ENCODE measurements at places on chromosomes 11 and 22. TPM values are rescaled to one million over a fixed set of nuclear protein-coding genes. Genes with fewer than 3 reads are reported as not detected.
A peak's percentile ranks its signal among the peaks of the same experiment; 100 is the strongest.

DNA sequence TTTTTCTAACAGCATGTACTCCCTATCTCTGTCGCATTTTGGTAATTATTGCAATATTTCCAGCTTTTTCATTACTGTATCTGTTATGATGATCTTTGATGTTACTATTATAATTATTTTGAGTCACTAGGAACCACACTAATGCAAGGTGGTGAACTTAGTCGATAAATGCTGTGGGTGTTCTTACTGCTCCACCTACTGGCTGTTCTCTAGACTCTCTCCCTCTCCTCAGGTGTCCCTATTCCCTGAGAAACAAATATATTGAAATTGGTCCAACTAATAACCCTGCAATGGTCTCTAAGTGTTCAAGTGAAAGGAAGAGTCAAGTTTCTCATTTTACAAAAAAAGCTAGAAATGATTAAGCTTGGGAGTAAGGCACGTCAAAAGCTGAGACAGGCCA lies 10.5 kb downstream of the ARL14EP start:
- DNase-seq = no peak

- no peak for DNase-seq
Measured at GRCh38 chr22:48224332-48224731, 1461.9 kb downstream of the TBC1D22A start.

GRCh38 chr22:49333206-49333605 lies 494.5 kb downstream of the BRD1 start:
- no peak for DNase-seq

GRCh38 chr22:44406341-44407170 lies 91.5 kb downstream of the RTL6 start:
- DNase-seq = peak; percentile 29

- DNase-seq = no peak
Measured at GRCh38 chr11:95723361-95723942, 66.1 kb downstream of the FAM76B start.

GRCh38 chr11:111379602-111380136 lies 594 bp upstream of the POU2AF1 start:
- DNase-seq = no peak

DNA sequence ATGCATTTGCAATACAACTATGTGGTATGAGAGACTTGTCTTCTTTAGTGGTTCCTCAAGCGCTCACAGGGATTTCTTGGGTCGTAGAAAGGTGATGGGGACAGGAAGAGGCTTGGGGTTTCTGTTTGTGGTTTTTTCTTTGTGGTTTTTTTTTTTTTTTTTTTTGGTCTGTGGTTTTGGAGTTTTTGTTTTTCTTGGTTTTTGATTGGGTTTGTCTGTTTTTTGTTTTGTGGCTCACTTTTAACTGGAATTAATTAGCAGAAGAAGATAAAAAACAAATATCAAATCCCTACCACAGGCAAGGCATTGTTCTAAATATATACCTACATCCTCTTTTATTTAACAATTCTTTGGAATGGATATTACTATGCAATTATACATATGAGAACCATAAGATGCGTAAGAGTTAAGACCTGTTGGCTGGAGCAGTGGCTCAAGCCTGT lies 5.5 kb downstream of the TTC28 start:
- no peak for DNase-seq

- no peak for DNase-seq
Measured at GRCh38 chr11:126186708-126187529, 24.5 kb downstream of the RPUSD4 start.

DNA sequence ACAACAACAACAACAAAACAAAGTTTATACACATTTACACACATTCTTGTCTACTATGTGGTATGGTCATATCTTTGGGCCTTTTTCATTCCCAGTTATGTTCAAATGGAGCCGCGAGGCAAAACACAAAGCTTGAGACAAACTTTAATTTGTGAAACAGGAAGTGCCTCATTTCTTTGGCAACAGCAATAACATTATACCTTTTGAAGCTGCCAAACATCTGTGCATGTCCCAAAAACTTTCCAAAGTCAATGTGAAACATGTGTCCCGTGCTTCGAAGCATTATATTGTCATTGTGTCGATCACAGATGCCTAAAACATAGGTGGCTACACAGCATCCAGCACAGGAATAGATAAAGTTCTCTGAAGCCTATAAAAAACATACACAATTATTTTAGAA lies 25.0 kb upstream of the RPS13 start:
- DNase-seq = no peak

- DNase-seq = no peak
Measured at GRCh38 chr11:16780146-16780545, 41.7 kb downstream of the C11orf58 start.

- no peak for DNase-seq
Measured at GRCh38 chr11:116580799-116581198, 192.0 kb downstream of the BUD13 start.

GRCh38 chr22:17492247-17492646 lies 71.1 kb upstream of the SLC25A18 start:
- DNase-seq = no peak

GRCh38 chr11:38543311-38543710 lies 1945.3 kb upstream of the RAG2 start:
- DNase-seq = no peak

GRCh38 chr11:111683806-111684205 lies 81.6 kb downstream of the SIK2 start:
- DNase-seq = no peak

- no peak for DNase-seq
Measured at GRCh38 chr11:57103899-57104605, 77.7 kb upstream of the LRRC55 start.

GRCh38 chr11:122882857-122883645 lies 492 bp downstream of the JHY start:
- DNase-seq = peak; percentile 80

DNA sequence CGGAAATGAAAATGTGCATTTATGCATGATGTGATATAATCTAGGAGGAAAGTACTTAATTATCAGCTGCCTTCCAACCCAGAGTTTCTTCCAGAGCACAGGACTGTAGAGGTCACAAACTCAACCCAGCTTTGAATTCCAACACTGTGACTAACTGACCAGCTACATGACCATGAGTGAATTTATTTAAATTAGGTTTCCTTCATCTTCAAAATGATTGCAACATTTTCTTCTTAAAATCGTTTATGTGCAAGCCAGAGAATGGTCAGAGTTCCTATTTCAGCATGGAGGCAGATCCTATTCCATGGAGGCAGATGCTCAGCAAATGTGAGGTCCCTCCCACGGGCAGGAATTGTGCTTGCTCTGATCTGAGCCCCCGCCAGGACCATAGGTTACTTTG lies 42.4 kb downstream of the OSBP start:
- no peak for DNase-seq

DNA sequence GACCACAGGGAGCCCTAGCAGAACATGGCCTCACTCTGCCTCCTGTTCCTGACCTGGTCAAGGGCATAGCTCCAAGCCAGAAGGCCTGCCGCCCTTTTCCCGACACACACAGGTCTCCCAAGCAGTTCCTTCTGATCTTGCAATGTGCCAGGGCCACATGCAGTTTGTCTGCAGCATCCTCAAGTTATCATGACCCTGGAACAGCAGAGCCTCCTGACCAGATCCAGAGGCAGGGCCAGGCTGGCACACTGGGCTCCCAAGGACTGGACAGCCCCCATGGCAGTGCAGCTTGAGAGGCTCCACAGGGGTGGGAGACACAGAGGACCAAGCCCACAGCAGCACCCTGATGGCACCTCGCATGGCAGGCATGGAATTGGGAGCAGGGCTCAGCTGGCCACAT lies 31.2 kb downstream of the GNAZ start:
- DNase-seq = no peak

DNA sequence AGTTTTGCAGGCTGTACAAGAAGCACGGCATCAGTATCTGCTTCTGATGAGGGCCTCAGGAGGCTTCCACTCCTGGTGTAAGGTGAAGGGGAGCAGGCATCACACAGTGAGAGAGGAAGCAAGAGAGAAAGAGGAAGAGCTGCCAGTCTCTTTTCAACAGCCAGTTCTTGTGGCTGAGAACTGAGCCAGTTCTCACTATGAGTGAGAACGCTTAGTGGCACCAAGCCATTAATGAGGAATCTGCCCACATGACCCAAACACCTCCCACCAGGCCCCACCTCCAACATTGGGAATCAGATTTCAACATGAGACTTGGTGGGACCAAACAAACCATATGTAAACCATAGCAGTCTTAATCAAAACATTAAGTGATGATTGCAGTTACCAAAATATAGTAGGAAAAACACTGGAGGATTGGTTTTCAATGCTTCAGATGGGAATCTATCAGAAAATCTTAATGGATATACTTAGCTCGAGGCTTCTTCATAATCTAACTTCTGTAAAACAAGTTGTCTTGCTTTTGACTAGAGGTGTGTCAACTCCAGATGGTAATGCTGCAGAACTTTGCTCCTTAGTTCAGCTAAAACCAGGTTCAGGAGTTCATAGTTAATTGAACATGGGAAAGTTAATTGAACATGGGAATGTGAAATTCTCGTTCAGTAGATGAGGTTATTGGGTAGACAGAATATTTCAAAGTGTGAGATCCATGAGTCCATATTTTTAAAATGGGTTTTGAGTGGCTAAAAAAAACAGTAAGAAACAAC lies 12.2 kb downstream of the FAR1 start:
- DNase-seq = no peak

DNA sequence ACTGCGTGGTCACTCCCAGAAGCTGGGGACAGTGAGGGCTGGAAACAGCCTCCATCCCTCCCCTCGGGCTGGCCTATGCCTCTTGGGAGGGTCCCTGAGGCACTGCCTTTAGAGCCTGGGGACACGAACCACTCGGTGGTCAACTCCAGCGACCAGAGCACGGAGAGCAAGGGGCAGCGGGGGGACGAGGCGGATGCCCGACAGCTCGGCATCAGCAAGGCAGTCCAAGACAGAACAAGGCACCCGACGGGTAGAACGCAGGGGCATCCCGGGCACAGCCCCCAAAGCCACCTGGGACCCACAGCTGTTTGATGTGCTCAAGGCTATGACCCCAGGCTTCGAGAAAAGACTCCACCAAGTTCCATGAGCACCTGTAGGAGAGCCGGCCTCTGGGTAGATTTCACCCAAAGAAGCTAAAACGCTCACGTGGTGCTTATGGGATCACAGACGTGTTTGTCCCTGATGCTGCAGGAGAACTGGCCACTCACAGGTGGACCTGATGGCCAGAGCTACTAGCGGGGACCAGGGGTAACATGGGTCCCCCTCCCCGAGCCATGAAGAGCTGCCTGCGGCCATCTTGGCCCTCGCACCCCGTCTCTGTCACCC lies 510 bp upstream of the LSP1 start:
- no peak for DNase-seq

L3MBTL2 gene
- total RNA-seq = 14.2 TPM

TMEM121B gene
- 1.0 TPM for total RNA-seq

OR8K5 gene
- not detected for total RNA-seq

NPTXR gene
- 23.5 TPM for total RNA-seq

JAM3 gene
- total RNA-seq = 46.5 TPM

MOV10L1 gene
- 0.46 TPM for total RNA-seq

All from cardiac septum (tissue), 1 donor.